GOT3 (cell line): ENCODE measurements at places on chromosomes 16 and 17.

DNA sequence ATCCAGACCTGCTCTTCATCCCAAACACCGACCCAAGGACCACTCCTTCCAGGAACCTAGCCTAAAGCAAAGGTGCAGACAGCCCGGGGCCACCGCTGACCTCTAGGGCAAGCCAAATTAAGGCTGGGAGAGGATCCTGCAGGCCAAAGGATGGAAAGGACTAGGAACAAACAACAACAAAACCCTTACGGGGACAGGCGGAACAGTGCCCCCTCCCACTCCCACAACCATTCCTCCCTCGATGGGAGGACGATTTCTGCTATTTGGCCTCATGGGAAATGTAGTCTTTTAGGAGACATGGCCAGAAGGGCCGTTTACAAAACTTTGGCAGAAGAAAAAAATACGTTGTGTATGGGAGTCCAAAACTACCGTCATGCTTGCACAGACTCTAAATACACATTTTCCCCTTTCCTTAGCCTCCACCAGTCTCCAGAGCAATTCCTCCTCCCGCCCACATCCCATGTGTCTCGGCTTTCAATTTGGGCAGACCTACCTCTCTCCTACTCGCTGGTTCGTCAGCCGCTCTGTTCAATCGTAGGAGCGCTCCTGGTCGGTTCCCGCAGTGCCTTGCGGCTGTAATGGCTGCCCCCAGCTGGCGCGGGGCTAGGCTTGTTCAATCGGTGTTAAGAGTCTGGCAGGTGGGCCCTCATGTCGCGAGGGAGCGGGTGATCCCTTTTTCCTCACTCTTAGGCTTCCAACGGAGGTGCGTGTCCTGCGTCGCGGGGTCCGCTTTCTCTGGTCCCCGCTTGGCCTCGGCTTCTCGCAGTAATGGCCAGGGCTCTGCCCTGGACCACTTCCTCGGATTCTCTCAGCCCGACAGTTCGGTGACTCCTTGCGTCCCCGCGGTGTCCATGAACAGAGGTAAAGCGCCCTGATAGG lies at the start of gene ERAL1:
Gene ERAL1, plus strand, starts transcription at position 560 of the 879 bp plus-strand sequence. Its CDS starts 19 bp downstream, at position 579.
- DNase-seq, result peak; percentile 49

GRCh38 chr16:55908641-55909040 lies 33.5 kb upstream of the CES5A start:
- DNase-seq, result no peak

DNA sequence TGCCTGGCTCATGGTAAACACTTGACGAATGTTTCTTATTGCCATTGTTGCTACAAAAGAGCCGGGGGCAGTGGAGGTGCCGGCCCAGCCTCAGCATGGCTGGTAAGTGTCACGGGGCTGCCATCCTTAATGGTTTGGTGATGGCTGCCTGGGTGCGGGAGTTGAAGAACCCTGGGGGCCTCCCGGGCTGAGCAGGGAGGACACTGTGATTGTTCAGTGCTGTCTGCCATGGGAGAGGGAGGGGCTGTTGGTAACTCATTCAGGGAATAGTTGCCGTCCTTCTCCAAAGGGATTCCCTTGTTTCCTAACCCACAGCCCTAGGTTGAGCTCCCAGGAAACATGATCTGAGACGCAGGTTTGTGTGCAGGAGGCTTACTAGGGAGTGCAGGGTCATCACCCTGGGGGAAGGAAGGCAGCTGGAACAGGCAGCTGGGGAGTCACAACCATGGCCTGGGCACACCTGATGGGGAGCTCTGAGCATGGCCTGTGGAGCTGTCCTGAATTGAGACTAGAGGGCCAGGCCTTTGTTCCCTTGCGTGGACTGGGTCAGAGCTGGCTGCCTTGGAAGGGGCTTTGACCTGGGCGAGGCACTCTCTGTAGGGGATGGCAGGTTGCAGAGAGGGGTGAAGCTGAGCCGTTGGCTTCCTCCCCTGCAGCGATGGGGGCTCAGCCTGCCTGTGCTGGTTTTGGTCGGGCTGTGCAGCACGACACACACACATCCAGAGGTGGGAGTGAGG lies 85.7 kb downstream of the PLCG2 start:
- DNase-seq, result no peak

GRCh38 chr17:27504188-27504995 lies 48.1 kb downstream of the KSR1 start:
- DNase-seq, result no peak

DNA sequence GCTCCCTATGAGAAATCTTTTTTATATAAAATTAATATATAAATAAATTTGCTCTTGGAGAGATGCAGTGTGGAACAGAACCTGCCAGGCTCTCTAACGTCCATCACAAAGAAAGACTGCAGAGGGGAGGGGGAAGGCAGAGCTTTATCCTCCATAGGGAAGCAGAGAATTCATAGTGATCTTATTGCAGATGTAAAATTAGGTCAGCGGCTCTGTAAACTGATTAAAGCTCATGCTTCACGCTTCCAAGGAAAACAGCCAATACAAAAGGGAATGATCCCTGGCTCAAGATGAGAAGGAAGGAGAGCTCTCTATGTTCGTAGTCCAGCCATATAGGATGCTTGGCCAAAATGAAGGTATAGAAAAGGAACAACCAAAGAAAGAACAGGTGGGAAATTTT lies 532.3 kb upstream of the PSMD7 start:
- DNase-seq, result no peak

DNA sequence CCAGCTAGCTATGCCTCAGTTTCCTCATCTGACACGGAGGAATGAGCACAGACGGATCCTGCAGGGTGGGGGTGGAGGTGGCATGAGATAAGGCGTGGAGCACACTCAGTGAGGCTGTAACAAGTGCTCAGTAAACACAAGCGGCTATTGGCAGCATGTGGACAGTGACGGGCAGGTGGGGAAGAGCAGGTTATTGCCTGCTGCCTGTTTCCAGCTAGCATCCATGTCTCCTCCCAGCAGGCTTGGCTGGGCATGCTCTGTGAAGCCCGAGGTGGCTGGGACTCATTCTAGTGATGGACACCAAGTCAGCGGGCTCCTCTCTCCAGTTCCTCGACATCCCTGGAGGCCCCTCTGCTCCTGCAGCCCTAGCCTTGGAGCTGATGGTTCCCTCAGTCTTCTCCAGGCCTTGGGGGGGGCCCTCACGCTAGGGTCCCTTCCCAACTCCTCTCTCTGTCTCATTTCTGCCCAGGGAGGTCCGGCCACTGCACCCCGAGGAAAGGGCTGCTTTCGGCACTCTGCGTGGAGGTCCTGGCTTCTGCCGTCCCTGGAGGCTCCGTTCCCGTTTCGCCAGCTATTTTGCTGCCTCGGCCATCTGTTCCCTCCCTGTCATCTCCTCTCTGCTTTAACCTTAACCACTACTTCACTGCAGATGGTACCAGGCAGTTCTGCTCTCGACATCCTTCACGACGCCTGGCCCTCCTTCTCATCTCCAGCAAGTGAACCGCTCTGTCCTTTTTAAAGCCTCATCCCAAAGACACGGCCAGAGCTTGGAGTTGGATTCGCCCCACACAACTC lies 6.2 kb downstream of the RTN4RL1 start:
- no peak for DNase-seq
